ENCODE measurements at places on chromosomes 11 and 22.

DNA sequence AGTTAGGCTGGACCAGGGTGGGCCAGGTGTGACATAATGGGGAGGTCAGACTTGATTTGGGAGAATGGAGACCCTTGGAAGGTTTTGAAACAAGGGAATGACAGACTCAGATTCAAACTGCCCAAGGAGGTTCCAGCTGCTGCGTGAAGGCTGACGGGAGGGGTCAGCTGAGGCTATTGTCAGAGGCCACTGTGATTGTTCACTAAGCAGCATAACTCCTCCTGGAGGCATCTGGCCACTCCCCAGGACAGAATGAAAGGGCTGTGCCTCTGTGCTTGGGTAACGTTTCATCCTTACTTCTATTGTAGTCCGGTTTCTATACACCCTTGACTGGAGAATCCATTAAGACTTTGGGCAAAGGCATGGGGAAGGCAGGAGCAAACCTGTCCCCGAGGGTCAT lies 126.6 kb downstream of the DSCAML1 start:
- no peak for DNase-seq

GRCh38 chr22:22942511-22943329 lies 55.1 kb downstream of the IGLL5 start:
- DNase-seq: no peak

GRCh38 chr11:35030716-35031213 lies 108.2 kb upstream of the CD44 start:
- DNase-seq: peak; percentile 87

DNA sequence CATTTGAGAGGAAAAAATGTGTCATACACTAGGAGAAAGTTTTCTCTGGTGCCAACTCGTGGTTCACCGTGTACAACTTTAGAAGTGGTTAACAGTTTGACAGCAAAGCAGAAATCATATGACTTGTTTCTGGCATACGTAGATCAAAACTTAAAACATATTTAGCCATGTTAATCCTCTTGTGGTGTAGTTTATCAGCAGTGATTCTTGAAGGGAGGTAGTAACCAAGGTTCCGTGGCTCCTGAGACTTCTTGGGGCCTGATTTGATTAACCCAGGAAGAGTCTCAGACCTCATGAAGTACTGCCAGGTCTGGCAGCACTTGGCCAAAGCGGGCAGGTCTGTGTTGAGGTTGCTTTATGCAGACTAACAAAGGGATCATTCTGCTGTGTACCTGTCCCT lies 40.5 kb downstream of the SREBF2 start:
- no peak for DNase-seq

GRCh38 chr11:66247801-66248200 lies 20.6 kb upstream of the RAB1B start:
- no peak for DNase-seq

DNA sequence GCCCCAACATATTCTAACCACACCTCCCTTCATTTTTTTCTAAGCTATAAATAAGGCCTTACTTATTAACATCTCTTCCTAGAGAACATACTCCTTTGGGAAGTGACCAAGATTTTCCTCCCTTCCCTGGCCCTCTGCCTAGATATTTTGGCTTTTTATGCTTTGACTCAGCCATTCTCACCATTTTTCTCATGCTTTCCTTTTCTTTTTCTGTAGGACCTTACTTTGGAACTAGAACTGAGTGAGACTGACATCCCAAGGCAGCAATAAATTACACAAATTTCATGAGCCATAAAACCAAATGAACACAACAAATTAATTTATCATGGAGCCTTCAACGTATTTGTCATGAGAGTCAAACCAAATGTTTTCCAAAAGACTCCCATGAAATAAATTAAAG lies 142.7 kb upstream of the CTSC start:
- DNase-seq: no peak
